ENCODE measurements at places on chromosomes 12 and 14.

DNA sequence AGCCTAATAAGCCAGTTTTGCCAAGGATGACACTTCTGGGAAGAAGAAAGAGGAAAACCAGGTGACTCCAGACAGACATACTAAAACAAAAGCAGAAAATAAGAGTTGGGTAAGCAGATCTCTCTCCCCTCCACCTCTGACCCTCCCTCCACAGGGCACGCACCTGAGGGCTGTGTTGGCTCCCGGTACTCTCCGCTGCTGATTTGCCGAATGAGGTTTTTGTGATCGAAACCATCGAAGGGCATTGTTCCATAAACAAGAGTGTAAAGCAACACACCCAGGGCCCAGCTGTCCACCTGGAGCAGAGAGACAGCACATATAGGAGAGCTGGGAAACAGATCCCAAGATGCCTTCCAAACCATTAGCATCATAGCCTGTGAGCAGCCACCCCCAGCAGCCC lies 68.1 kb downstream of the NUAK1 start:
- no peak for DNase-seq

- DNase-seq, result no peak
These were observed 20.7 kb upstream of the FRMD6 start for GRCh38 chr14:51630987-51631386.

- no peak for DNase-seq
These were observed 33.0 kb downstream of the DBX2 start for GRCh38 chr12:45017916-45018315.

GRCh38 chr12:68761901-68762630 lies 16.1 kb downstream of the SLC35E3 start:
- DNase-seq, result no peak

DNA sequence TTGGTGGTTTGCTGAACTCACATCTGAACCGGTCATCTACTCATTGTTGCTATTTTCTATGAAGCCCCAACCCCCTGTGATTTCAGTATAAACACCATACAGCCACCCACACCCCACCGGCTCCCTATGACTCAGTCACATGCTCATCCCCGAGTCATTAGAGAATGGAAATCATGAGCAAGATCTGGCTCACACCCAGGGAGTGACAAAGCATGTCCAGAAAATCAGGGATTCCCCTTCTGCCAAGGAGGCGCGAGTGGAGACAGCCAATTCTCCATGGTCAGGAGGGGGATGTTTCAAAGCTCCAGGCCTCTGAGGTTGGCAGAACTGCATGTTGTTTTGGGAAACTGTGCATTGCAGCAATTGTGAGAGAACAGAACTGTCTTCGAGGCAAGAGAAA lies 657.5 kb upstream of the TBX3 start:
- no peak for DNase-seq

DNA sequence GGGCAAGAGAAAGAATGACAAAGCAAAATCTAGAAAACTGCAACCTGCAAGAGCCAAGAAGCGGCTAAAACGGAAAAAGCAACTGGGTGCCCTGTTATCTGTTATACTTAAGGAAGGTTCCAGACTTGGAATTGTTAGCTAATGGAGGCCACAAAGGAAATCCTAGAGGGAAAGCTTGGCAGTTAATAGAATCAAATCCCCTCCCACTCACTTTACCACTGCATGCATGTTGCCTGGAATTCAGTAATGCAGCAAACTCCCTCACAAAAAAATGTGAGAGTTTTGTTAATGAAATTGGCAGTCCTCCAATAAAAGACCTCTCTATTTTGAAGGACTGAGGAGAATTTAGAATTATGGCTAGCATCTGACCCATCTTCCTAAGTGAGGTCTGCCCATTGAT lies 164.2 kb upstream of the SOX5 start:
- DNase-seq, result no peak

GRCh38 chr14:101178184-101179072 lies 274.9 kb upstream of the RTL1 start:
- no peak for DNase-seq

All from stimulated activated effector memory CD8-positive, alpha-beta T cell treated with anti-CD3 and anti-CD28 coated beads, Interleukin-12 subunit alpha, Interleukin-12 subunit beta, amount 100 ng/mL, for 72 hours (primary cell).